Caki2 (cell line): ENCODE measurements at places on chromosomes 16 and 17. TPM values are rescaled to one million over a fixed set of nuclear protein-coding genes. Genes with fewer than 3 reads are reported as not detected.

DNA sequence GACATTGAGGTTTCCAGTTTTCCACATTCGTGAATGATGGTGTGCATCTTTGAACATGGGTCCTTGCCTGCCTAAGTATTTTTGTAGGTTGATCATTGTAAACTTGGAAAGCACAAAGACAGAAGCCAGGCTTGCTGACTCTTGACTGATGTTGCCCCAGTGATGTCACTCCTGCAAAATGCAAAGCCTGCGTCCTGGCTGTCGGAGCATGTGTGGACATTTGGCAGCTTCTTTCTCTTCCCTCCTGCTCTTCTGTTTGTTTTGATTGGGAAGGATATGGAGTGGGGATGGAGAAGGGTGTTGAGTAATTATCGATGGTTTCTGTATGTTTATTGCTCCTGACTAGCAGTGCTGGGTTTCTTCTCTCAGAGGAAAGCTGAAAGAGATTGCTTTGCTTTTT, 3.2 kb downstream of the NDE1 start:
- DNase-seq = peak; percentile 47

GRCh38 chr17:13114601-13115031, 96.8 kb upstream of the ELAC2 start:
- DNase-seq = peak; percentile 8

GRCh38 chr17:30477774-30478115, 537 bp downstream of the GOSR1 start:
- DNase-seq = no peak

- DNase-seq = no peak
These were observed 23.1 kb downstream of the LAT start for GRCh38 chr16:29007730-29008593.

GRCh38 chr16:66344533-66345145, 21.9 kb upstream of the CDH5 start:
- peak; percentile 11 for DNase-seq

DNA sequence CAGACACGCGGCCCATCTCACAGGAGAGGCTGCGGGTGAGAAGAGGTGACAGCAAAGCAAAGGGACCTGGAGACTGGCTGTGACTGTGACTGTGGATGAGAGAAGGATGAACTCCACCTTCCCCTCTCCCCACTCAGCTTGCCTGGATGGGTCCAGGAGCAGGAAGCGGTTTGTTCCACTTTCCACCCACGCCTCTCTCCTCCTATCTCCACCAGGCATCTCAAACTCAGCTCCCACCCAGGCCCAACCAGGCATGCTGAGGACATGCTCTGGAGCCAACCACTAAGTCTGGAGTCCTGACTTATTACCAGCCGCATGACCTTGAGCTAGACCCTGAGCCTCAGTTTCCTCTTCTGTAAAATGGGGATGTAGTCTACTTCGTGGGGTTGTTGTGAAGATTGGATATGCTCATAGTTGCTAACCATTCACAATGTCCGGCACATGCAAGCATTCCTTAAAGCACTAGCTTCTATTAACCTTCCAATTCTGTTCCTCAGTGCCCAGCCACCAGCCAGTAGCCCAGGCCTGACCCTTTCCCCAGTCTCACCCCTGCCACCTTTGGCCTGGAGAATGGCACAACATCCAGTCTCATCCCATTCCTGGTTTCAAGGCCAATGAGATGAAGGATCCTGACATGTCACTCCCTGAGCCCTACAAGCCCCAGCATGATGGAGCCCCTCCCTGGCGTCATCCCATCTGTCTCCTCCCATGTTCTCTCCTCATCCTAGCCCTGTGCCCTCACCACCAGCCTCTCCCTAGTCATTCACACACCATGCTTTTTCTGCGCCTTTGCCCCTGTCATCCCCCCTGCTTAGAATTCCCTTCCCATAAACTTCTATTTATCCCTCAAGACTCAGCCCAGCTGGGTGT, 2.3 kb downstream of the GAS2L2 start:
- no peak for DNase-seq

DNA sequence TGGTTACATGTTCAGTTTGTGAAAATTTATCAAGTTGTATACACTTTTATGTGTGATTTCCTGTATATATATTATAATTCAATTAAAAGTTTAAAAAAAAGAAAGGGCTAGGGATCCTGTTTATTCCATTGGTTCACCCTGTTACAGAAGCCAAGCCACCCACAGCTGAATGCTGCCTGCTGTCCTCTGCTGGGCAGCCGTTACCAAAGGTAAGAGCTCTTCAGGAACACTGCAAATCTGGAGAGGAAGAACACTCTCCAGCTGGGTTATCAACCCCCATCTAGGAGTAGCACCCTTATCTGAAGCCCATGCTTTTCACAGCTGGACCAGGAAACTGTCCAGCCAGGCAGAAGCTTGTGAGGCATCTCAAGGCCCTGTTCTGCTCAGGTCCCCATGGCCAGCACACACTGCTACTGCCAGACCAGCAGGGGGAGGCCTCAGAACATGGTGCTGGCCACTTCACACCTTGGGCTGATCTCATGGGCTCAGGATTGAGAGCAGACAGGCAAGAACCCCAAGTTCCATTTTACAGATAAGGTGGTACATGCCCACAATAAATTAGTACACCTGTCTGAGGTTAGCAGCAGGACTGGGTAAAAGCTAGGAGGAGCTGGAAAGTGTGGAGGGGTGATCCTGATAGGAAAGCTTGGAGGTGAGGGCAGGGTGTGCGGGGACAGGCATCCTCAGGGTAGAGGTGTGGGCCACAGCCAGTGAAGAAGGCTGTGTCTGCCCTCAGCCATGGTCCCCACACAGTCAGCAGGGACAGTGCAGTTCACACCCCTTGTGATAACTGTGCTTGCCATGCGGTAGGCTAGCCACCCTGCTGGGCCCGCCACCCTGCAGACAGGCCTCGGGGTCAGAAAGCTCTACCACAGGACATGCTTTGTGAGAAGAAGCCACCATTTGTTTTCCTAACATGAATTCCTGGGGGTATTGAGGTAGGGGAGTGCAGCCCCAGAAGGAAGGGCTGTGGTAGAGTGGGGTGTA, 54.3 kb upstream of the SREBF1 start:
- peak; percentile 37 for DNase-seq

GRCh38 chr17:4100883-4101756, 41.7 kb downstream of the ZZEF1 start:
- peak; percentile 32 for DNase-seq

DNA sequence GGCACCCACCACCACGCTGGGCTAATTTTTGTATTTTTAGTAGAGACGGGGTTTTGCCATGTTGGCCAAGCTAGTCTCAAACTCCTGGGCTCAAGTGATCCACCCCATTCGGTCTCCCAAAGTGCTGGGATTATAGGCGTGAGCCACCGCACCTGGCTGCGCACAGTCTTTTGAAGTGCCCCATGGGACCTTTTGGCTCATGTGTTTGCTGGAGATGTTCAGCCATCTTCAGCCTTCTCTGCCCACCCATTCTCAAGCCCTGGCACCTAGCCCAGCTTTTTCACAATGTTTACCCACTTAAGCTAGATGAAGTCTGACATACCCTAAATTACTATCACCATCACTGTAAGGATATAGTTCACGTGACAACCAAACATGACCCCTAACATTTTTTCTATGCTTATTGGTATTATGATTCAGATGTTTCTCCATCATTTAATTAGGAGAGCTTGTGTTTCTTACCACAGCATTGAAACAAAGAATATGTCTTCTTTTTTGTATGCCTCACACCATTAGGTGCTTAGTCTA, 32.3 kb downstream of the PECAM1 start:
- no peak for DNase-seq

DNA sequence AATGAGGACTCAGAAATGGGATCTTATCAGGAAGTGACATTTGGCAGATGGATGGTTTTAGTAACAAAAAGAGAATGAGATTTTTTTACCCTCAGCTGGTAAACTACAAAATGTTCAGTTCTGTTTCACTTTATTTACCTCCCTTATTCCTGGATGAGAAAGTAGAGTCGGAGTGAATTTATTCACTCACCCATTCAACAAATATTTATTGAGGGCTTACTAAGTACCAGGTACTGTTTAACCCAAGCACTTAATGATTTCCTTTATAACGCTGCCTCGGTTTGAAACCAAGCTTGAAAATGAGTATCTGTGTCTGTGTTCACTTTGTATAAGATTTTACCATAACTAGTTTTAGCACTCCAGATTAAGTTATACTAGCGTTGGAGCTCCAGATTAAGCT, 38.1 kb downstream of the CDRT15 start:
- no peak for DNase-seq

GRCh38 chr16:75614066-75614897, 8.8 kb downstream of the ADAT1 start:
- DNase-seq = no peak

DNA sequence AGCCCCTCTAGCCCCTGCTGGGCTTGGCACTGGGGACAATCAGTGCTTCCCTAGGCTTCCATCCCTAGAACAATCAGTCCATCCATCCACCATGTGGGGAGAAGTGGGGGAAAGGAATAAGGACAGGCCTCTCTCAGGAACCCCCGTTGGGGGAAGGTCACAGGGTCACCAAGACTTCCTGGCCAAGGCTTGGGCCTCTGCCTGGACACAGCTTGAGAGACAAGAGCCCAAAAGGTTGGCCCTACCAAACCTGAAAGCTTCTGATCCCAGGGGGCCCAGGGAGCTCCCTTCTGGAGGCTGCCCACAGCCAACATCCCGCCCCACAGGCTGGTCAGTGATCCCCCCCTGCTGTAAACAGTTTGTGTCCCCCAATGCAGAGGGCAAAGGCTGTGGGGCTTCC, 16.2 kb upstream of the MTMR4 start:
- DNase-seq = no peak

- DNase-seq = no peak
These were observed 99.5 kb upstream of the DNAH17 start for GRCh38 chr17:78676412-78677302.

DNA sequence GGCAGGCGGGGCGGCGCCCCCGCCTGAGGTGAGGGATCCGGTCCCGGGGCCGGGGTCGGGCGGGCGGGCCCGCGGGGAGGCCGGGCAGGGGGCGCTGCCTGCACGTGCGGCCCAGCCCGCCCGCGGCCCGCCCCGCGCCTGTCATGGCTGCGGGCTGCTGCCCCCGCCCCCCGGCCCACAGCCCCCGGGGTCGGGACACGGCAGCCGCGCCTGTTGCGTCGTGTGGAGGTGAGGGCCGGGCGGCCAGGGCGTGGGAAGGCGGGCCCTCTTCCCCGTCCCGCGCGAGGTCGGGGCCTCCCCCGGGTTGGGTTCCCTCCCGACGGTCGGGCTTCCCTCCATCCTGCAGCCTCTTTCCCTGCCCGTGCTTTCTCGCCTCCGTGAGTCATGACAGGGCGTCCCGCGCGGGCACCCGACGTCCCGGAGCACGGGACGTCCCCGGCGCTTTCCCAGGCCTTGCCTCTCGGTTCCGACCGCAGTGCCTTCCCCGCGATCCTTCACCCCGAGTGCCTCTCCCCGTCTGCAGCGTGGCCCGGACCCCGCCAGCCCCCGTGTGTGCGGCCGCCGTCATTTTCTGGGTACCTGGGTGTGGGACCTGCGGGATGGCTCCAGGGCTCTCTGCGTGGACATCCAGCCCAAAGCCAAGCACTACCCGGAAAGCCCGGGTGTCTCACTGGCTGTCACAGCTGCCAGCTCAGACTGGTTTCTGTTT, 76.7 kb downstream of the CHD9 start:
- peak; percentile 56 for DNase-seq

GRCh38 chr16:56964243-56965148, 2.7 kb downstream of the CETP start:
- DNase-seq = no peak

- no peak for DNase-seq
These were observed 64.2 kb upstream of the FAM20A start for GRCh38 chr17:68665373-68665772.

GRCh38 chr16:2835638-2836493, 5.8 kb downstream of the ZG16B start:
- peak; percentile 100 for DNase-seq

DNA sequence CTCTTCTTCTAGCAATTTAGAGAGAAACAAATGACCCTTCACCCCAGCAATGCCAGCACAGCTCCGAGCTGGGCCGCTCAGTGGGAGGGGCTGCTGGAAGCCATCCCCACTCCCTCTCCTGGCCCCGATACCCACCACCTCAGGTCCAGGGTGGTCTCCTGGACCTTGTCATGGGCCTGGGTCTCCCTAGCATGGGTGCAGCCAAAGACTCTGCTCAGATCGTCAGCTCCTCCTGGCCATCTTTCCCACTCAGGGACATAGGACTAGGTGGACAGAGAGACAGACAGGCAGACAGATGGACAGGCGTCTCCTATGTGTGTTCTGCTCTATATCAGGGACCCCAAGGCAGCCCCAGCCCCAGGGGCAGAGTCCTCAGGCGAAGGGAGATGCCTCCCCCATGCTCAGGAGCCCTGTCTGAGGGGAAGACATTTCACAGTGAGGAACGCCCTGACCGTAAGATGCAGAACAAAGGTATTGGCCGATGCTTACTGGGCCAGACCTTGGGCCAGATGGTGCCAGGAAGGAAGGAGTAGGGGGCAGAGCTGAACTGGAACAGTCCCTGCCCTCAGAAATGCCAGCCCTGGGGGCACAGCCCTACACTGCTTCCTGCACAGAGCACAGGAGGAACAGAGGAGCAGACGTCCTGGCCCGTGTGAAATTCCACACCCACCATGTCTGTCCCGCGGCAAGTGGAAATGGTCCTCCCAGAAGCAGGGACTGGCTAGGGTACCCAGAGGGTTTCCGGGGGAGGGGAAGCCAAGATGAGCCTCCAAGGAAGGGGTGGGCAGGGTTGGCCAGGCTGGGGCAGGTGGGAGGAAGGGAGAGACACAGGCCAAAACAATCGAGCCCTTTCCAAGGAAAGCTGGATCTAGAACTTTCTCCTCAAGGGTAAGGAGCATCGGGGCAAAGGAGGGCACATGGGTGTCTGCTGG, 13.0 kb downstream of the PITPNM3 start:
- DNase-seq = no peak

GRCh38 chr16:68873635-68874471, 30.5 kb downstream of the TANGO6 start:
- DNase-seq = no peak

DNA sequence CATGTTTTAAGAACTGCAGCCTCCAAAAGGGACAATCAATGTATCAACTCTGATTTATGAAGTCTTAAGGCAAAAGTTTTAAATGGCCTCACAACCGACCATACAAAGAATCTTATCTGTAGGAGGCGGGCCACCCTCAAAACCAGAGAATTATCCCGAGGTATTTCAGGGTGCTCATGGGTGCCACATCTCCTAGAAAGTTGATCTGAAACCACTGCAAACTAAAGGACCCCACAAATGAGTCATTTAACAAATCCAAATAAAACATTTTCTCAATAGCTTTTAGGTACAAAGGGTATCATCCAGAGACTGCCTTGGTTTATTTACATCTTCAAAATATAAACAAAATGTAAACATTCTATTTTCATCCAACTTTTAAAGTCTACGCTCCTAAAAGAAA, 6.8 kb downstream of the ERN1 start:
- no peak for DNase-seq

GRCh38 chr17:17391668-17392370, 85.0 kb upstream of the MED9 start:
- DNase-seq = no peak

ANKS4B gene
- not detected in 2 replicates for total RNA-seq

MPG gene
- total RNA-seq = 387 and 416 TPM in 2 replicates

CDC42EP4 gene
- 50.8 and 54.9 TPM in 2 replicates for total RNA-seq

MT1M gene
- not detected in 2 replicates for total RNA-seq

TANC2 gene
- total RNA-seq = 4.8 and 5.1 TPM in 2 replicates

TRPV3 gene
- total RNA-seq = not detected in 2 replicates

CCL3 gene
- total RNA-seq = not detected in 2 replicates

CPNE7 gene
- 9.4 and 15.9 TPM in 2 replicates for total RNA-seq

TBC1D26 gene
- total RNA-seq = not detected in 2 replicates

FADS6 gene
- not detected in 2 replicates for total RNA-seq

KRTAP9-2 gene
- total RNA-seq = not detected in 2 replicates

RUNDC3A gene
- 2.2 TPM in 1 of 2 replicates, not detected in the other for total RNA-seq

CRYM gene
- 10.7 and 20.5 TPM in 2 replicates for total RNA-seq
